Stimulated activated CD8-positive, alpha-beta memory T cell treated with anti-CD3 and anti-CD28 coated beads, Interleukin-12 subunit alpha, Interleukin-12 subunit beta, amount 100 ng/mL, for 4 hours (primary cell): ENCODE measurements at places on chromosomes 11 and 22.
A peak's percentile ranks its signal among the peaks of the same experiment; 100 is the strongest.

DNA sequence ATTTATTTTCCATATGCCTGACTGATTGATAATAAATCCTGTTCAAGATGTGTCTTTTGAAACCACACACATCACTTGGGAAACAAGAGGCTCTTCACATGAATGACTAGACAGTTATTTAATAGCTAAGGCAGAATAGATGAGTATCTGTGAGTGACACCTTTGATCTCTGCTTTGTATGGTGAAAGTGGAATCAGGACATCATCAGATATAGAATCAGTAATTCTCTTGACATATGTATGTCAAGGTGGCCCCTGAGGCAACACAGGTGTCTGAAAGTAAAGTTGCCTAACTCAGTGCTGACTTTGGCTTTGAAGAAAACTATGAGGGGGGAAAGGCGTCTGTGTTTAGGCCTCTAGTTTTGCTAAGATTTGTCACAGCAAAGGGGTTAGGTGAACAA lies 11.5 kb upstream of the CASP4 start:
- no peak for DNase-seq

- no peak for DNase-seq
Observed at GRCh38 chr11:125091247-125091876, 20.1 kb downstream of the TMEM218 start.

- DNase-seq, result no peak
Observed at GRCh38 chr11:105878510-105878909, 143.5 kb downstream of the MSANTD4 start.

- DNase-seq, result no peak
Observed at GRCh38 chr11:111696556-111696955, 69.6 kb downstream of the PPP2R1B start.

DNA sequence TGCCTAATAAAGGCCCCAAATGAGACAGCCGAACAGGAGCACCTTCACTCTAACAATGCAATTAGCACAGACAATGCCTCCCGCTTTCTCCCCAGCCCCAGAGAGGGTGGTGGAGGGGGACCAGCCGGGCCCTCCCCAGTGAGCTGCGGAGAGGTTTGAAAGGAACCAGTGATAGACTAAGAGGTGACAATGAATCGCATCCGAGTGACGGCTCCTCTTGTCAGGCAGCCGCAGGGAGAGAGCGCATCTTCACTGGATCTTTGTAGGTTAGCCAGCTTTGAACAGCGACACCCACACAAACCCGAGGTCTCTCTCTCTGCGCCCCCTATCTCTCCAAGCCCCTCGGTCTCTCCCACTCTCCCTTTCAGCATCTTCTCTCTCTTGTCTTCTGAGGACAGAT lies 28.0 kb downstream of the FLRT1 start:
- DNase-seq, result no peak

- no peak for DNase-seq
Observed at GRCh38 chr11:94730153-94730552, 38.0 kb upstream of the AMOTL1 start.

DNA sequence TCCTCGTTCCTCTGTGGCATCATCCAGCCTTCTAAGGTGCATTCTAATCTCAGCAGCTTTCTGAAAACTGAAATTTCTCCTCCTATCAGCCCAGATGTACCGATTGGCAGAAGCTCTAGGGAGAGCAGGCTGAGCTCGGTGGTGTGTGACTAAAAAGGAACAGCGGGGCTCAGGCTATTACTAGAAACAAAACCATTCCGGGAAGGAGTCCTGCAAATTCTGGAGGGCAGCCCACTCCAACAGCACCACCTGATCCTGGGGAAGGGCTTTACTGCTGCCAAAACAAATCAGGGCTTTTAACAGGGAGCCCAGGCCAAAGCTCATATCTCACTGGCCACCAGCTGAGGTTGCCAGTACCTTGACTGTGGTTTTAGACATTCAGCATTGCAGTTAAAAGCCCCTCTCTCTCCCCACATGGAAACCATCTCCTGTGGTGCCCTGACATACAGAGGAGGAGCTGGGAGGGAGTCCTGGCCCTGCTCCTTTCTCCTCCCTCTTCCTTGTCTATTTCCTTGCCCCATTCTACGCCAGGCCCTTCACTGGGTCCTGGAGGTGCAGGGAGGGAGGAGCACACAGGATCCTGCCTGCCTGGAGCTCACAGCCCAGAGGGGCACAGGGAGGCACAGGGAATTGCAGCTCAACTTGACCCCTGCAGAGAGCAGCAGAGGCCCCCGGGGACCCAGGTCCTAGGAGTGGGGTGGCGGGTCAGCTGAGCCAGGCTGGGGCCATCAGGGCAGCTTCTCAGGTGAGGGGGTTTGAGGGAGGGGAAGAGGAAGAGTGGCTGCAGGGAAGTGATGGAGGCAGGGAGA lies 889 bp downstream of the PLAAT4 start:
- no peak for DNase-seq

- DNase-seq, result no peak
Observed at GRCh38 chr22:32558681-32559355, 84.2 kb downstream of the FBXO7 start.

- no peak for DNase-seq
Observed at GRCh38 chr22:20965888-20966855, 883 bp upstream of the AIFM3 start.

- DNase-seq, result no peak
Observed at GRCh38 chr22:39625569-39626537, 55.3 kb downstream of the CACNA1I start.

DNA sequence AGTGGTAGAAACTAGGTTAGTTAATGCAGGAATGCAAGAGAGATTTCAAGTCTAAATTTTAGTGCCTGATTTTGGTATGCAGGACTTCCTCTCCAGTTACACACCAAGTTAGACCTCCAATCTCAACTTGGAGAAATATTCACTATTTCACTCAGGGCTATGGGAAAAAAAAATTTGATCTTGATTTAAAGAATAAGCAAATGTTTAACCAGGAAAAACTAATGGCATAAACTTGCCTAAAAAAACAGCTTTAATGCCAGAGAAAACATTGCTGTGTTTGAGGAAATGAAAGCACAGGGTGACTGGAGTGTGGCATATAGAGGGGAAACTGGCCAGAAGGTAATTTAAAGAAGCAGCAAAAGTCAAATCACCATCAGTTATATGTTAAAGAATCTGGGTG lies 575.4 kb upstream of the LRRC4C start:
- DNase-seq, result no peak

DNA sequence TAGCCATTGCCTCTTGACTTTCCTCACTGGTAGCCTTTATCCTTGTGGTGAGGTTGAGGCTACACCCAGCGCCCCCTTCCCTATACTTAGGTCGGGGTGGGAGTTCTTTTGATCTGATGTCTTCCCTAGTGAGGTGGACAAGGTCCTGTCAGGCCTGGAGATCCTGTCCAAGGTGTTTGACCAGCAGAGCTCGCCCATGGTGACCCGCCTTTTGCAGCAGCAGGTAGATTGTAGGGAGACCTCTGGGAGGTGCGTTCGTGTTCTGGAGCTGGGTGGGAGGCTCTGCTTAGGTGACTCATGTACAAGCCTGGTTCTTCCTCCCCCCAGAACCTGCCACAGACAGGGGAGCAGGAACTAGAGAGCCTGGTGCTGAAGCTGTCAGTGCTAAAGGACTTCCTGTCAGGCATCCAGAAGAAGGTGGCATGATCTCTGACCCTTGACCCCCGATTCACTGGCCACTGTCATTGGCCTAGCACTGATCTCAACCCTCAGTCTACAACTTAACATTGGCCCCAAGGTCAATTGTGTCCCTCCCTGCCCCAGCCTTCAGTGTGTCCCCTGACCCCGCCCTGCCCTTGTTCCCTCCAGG lies 4.9 kb downstream of the INPPL1 start:
- DNase-seq, result no peak

GRCh38 chr11:83722392-83723119 lies 436.4 kb upstream of the CCDC90B start:
- no peak for DNase-seq

DNA sequence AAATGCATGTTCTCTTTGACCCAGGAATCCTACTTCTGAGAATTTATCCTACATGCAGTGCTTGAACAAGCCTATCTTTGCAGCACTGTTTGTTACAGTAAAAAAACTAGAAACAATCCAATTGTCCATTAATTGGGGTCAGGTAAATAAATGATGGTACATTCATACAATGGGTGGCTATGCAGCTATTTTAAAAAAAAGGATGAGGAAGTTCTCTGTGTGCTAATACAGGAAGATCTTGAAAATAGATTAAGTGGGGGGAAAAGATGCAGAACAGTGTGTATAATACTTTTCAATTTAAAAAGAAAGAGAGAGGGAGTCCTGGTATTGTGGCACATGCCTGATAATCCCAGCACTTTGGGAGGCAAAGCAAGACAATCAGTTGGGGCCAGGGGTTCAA lies 9.5 kb upstream of the CREB3L1 start:
- no peak for DNase-seq

DNA sequence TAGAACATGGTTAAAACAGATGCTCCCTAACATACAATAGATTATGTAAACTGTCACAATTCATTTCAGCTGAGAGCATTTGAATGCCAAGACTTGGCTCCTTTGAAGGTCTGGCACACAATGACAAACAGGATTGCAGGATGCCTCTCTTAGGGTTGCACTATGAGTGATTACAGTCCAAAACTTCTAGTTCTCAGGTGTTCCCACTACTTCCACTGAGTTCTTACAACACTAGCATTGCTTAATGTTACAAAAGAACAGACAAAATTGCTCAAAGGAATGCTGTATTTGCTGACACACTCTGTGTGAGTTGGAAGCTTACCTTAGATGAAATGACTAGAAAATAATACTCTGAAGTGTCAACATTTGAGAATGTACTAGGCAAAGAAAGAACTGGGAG lies 2413.8 kb upstream of the RAG2 start:
- DNase-seq, result no peak

DNA sequence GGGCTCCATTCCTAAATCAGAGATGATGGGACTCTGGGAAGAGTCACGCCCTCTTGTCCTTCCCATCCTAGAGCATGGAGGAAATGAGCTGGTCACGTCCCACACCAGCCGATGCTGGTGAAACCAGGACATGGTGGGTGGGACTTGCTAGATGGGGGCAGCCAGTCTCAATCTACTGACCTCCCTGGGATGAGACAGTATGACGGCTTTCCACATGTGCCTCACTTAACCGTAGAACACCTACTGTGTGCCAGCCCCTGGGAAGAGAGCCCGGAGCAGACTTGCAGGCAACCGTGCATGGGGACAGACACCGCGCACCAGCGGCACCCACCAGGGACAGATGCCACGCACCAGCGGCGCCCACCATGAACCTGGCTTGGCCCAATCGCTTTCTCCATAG lies 3.8 kb downstream of the OSBPL5 start:
- no peak for DNase-seq

DNA sequence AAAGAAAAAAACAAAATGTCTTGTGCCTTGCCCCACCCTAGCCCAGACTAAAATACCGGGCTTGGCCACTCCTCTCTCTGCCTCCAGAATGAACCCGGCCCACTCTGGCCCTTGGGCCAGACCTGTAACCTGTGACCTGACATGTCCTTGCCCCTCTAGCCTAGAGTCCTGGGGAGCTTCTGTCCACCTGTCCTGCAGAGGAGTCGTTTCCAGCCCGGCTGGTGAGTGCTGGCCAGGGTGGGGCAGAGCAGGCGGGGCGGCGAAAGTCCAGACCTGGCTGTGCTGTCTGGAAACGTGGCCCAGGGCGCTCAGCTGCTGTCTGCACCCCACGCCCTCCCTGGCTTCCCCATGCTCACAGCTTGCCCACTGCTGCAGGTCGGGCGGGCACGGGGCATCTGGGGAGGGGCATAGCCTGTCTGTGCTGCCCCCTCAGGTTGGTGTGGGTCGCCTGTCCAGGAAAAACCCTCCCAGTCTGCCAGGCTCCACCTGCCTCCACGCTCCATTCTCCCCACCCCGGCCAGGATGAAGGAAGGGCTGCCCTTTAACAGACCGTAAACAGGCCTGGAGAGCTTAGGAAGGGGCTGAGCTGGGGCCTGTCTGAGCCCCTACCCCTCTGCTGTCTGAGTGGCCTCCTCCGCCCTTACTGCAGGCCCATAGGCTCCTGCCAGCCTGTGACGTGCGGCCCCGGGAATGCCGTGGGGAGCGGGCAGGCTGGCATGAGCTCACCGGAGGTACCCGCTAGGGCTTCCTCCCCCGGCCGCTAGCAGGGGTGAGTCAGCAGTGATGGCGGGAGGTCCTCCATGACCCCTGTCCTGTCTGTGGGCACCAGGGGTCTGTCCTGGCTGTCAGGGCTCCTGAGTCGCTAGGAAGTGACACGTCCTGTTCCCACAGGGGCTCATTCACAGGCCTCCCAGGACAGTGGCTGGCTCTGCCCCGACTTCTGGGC lies 1.9 kb downstream of the CD151 start:
- no peak for DNase-seq

GRCh38 chr22:10778296-10778814 lies 4749.6 kb upstream of the OR11H1 start:
- no peak for DNase-seq

GRCh38 chr11:123188508-123189165 lies 6.4 kb downstream of the CLMP start:
- no peak for DNase-seq

- no peak for DNase-seq
Observed at GRCh38 chr22:23533328-23533762, 46.7 kb downstream of the IGLL1 start.

GRCh38 chr11:133823211-133823610 lies 22.1 kb downstream of the SPATA19 start:
- no peak for DNase-seq

DNA sequence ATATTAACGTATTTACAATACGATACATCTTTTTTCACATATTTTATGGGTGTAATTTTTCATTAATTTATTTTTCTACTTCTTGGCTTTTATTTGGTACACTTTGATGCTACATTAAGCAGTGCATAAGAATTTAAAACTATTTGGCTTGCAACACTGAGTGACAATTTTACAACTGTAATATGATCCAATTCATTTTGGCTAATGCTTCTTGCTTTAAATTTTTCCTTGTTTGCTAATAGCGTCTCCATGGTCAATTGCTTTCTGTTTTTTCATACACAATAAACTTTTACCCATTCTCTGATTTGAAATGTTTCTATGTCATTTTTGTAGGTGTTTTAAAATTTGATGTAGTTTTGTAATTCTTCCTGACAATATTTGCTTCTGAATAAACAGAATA lies 773.2 kb downstream of the FAM181B start:
- DNase-seq, result no peak

- peak; percentile 70 for DNase-seq
Observed at GRCh38 chr11:67373648-67374570, 511 bp upstream of the CLCF1 start.

DNA sequence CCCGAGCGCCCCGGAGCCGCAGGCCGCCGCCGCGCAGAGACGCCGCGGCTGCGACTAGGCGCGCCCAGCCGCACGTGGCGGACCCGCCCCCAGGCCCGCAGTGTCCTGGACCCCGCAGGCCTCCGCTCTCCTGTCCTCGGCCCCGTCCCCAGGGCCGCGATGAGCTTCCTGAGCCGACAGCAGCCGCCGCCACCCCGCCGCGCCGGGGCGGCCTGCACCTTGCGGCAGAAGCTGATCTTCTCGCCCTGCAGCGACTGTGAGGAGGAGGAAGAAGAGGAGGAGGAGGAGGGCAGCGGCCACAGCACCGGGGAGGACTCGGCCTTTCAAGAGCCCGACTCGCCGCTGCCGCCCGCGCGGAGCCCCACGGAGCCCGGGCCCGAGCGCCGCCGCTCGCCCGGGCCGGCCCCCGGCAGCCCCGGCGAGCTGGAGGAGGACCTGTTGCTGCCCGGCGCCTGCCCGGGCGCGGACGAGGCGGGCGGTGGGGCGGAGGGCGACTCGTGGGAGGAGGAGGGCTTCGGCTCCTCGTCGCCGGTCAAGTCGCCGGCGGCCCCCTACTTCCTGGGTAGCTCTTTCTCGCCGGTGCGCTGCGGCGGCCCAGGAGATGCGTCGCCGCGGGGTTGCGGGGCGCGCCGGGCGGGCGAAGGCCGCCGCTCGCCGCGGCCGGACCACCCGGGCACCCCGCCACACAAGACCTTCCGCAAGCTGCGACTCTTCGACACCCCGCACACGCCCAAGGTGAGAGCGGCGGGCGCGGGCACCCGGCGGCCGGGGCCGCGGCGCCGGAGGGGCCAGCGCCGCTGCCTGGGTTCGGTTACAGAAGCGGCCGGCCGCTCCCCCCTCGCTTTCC lies 528 bp downstream of the WEE1 start:
- no peak for DNase-seq
